ENCODE measurements at places on chromosomes 6 and 20.

- DNase-seq, result no peak
Measured at GRCh38 chr6:11258260-11259237, 26.1 kb upstream of the NEDD9 start.

- DNase-seq, result no peak
Measured at GRCh38 chr6:166476634-166477215, 94.0 kb upstream of the MPC1 start.

GRCh38 chr20:57440678-57441509 is 49.7 kb downstream of the RBM38 start:
- no peak for DNase-seq

GRCh38 chr20:389220-389619 is 8.7 kb downstream of the TRIB3 start:
- DNase-seq, result no peak

DNA sequence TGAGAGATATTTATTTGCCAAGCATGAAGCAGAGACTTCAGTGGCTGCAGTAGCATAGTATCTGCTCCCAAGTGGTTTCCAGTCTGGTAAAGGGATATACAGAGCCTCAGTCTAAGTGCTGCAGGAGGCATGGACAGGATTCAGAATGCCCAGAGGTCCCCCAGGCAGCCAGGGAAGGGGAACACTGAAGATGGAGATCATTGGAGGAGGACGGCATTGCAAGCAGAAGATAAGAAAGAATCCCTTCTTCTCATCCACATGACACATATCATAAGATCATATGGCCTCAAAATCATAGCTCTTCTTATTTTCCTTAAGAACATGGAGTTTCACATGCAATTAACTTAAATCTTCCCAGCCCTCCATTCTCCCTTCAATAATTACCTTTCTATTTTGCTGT is 136.1 kb downstream of the KCNQ5 start:
- DNase-seq, result no peak

All from stimulated activated CD4-positive, alpha-beta T cell treated with anti-CD3 and anti-CD28 coated beads, TNF-alpha, amount 100 ng/mL, for 48 hours (primary cell).